Mesenchymal stem cell (in vitro differentiated cells and primary cell): ENCODE measurements at places on chromosomes 12 and 14.

DNA sequence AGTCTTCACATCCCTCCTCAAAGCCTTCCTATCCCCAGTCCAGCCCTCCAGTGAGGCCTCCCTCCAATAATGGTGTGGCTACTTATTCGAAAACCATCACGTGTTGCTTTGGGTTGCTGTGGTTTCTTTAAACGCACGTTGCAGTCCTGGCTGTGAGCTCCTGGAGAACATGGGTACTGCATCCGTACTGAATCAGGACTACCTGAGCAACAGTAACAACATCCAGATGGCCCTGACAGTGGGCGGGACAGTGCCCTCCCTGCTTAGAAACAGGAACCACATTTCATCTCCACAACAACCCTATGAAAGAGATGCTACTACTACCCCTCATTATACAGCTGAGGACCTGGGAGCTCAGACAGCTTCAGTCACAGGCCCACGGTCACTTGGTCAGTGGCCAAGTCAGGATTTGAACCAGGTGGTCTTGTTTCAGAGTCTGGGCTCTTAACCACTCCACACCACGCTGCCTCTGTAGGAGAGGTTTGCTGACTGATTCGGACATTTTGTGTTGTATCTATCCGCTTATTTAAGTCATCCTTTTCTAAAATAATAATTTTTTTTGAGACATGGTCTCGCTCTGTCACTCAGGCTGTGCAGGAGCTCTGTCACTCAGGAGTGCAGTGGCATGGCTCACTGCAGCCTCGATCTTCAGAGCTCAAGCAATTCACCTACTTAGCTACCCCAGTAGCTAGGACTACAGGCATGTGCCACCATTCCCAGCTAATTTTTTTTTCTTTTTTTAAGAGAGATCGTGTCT is 104.8 kb downstream of the DPF3 start:
- H3K36me3 ChIP-seq, result peaks cover 21% of the 10 kb centered on the region
- H3K4me3 ChIP-seq, result no peak overlapping the region
- no peak overlapping the region for H3K27ac ChIP-seq

DNA sequence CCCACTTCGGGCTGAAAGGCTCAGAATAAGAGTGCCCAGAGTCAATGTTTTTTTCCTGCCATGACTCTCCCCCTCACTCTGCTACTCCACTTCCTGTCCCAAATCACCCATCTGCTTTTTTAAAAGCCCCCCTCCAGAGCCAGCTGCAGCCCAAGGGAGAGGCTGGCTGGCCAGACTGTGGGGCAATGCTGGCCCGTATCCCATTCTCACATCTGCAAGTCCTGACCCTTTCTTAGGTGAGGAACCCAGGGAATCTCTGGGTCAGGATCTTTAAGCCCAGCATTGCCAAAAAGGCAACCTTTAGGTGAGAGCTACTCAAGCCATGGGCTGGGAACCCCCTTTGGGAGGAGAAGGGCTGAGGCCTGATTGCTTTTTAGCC is 1.7 kb upstream of the ITGA5 start:
- H3K4me1 ChIP-seq, result peaks cover 14% of the 10 kb centered on the region
- H3K36me3 ChIP-seq, result no peaks in the 10 kb centered on the region
- H3K27me3 ChIP-seq, result no peaks in the 10 kb centered on the region
- H3K4me3 ChIP-seq, result no peak overlapping the region

GRCh38 chr14:105477660-105478397 is 3.2 kb downstream of the CRIP2 start:
- H3K4me1 ChIP-seq, result peaks cover 83% of the 10 kb centered on the region
- H3K36me3 ChIP-seq, result no peaks in the 10 kb centered on the region
- H3K27ac ChIP-seq, result no peak overlapping the region
- H3K27me3 ChIP-seq, result peaks cover 24% of the 10 kb centered on the region
- H3K4me3 ChIP-seq, result no peak overlapping the region
- DNase-seq, result no peak

DNA sequence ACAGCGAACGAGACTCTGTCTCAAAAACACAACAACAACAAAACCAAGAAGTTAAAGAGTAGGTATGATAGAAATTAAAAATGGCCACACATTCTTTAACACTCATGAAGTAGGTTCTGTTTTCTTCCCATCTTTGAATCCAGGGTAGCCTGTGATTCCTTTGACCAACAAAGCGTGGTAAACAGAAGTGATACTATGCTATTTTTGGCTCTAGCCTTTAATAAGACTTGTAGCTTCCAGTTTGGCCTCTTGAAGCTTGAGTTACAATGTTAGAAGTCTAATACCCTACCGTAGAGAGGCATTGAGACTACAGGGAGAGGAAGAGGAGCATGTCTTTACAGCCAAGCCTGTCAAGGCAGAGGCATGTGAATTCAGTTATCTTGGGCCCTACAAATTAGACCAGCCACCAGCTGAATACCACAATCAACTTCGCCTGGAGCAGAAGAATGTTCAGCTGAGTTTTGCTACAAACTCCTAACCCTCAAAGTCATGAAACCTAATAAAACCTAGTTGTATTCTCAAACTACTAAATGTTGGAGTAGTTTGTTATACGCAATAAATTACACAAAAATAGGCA is 4.9 kb upstream of the NEMF start:
- no peaks in the 10 kb centered on the region for H3K27me3 ChIP-seq
- DNase-seq, result no peak
- H3K4me3 ChIP-seq, result no peak overlapping the region
- H3K4me1 ChIP-seq, result peaks cover 4% of the 10 kb centered on the region
- H3K27ac ChIP-seq, result peak overlapping the region; percentile 2
- no peaks in the 10 kb centered on the region for H3K36me3 ChIP-seq

GRCh38 chr14:72165229-72165698 is 233.0 kb downstream of the RGS6 start:
- no peak overlapping the region for H3K27ac ChIP-seq
- no peak for DNase-seq
- no peak overlapping the region for H3K4me3 ChIP-seq

DNA sequence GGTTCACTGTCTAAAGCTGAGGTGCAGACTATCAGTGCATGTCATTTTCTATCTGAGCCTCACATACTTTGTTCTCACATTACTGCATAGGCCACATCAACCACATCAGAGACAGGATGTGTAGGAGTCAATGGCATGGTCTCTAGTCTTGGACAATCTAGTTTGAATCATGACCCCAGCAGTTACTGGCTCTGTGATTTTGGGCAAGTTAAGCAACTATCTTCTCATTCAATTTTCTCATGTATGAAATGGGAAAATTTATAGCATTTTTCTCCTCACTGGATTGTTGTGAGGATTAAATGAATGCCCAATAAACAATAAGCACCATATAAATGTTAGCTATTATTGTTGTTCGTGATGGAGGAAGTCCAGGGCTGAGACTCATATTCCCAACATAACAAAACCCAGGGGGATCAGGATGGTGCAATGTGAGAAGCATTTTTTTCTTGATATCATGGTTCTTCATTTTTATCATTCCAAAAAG is 432.6 kb downstream of the LRIG3 start:
- no peaks in the 10 kb centered on the region for H3K4me1 ChIP-seq
- H3K4me3 ChIP-seq, result no peak overlapping the region
- no peaks in the 10 kb centered on the region for H3K36me3 ChIP-seq
- no peaks in the 10 kb centered on the region for H3K27me3 ChIP-seq

GRCh38 chr14:27845241-27845850 is 921.2 kb upstream of the FOXG1 start:
- no peak overlapping the region for H3K27ac ChIP-seq
- H3K4me1 ChIP-seq, result no peaks in the 10 kb centered on the region
- no peaks in the 10 kb centered on the region for H3K27me3 ChIP-seq
- no peak for DNase-seq
- no peak overlapping the region for H3K4me3 ChIP-seq
- H3K36me3 ChIP-seq, result no peaks in the 10 kb centered on the region

DNA sequence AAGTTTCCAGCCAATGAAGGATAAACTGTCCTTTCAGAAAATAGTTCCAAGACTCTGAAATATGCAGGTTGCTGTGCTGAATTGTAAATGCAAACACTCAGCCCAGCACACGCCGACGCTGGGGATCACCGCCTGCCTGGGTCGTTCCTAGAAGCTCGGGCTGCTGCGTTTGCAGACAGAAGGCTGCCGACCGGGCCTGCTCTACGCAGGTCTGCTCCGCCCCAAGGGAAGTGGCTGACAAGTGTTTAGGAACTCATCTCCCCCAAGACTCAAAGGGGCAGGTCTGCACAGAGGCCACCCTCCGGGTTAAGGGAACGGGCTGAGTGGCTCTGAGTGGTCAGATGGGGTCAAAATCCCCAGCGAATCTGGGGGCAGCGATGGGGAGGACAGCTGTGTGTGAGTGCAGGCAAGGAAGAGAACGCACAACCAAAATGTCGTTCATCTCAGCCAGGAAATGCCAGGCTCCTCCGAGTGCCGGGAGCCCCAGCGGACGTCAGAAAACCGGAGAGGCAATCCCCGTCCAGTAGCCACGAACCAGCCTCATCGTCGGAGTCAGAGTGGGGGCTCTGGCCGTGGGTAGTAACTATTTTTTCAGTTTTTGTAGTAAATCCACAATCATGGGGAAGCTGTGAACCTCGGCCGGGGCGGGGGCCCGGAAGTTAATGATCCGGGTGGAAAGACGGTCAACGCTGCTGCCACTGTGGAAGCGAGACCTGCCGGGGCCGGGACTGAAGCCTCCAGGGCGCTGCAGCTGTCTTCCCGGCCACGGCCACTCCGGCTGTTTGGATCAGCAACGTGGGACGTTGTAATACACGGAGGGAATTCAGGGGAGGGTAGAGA is 6.0 kb downstream of the GALNT9 start:
- peaks cover 1% of the 10 kb centered on the region for H3K4me1 ChIP-seq
- DNase-seq, result no peak
- no peaks in the 10 kb centered on the region for H3K36me3 ChIP-seq

DNA sequence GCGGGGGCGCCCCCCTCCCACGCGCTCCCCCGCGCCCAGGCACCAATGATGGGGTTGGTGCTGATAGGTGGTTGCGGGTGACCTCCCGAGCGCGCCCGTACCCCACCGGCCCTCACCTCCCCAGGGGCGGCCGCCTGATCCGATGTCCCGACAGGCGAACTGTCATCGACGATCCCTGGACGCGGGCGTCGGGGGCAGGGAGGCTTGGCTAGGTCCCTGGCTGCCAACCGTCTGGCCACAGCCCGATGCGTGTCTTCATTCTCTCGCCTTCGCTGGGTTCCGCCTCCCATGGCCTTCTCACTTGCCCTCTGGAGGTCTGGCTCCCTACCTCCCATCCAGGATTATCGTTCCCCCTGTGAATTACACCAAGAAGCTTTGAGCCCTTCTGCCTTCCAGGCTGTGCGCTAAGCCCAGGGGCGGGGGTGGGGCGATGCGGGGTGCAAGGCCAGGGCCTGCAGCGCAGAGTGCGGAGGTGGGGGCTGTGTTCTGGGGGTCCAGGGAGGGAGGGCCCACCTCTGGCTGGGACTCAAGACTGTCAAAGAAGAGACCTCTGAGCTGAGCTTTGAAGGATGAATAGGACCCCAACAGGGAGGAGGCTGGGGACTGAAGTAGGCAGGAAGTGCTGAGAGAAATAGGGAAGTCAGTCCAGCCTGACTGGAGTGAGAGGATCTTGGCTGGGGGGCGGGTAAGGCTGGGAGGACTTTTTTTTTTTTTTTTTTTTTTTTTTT is 7.7 kb upstream of the RACGAP1 start:
- H3K36me3 ChIP-seq, result no peaks in the 10 kb centered on the region
- no peak overlapping the region for H3K27ac ChIP-seq
- H3K4me3 ChIP-seq, result peak overlapping the region; percentile 62
- no peak for DNase-seq
- H3K4me1 ChIP-seq, result peaks cover 6% of the 10 kb centered on the region

GRCh38 chr14:81613341-81614045 is 79.8 kb upstream of the SEL1L start:
- no peak overlapping the region for H3K27ac ChIP-seq
- no peak overlapping the region for H3K4me3 ChIP-seq
- no peaks in the 10 kb centered on the region for H3K4me1 ChIP-seq
- no peak for DNase-seq

DNA sequence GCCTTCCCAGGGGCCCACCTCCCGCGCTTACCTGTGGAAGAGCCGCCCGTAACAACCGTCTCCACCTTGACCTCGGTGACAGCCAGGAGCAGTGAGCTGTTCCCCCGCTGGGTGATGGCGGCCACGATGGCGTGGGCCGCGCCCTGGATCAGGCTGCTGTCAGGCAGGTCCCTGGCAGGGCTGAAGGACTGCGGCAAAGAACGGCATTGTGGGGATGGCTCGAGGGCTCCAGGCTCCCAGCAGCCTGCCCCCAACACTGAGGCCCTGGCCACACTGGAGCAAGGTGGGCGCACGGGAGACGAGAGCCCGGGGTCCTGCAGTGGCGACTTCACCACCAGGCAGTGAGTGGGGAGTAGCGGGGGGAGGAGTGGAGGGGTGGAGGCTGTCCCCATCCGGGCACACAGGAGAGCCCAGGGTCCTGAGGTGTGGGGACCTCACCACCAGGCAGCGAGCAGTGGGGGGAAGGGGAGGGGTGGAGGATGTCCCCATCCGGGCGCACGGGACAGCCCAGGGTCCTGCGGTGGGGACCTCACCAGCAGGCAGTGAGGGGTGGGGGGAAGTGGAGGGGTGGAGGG is 25.0 kb downstream of the JAG2 start:
- H3K27me3 ChIP-seq, result no peaks in the 10 kb centered on the region
- H3K27ac ChIP-seq, result no peak overlapping the region
- no peaks in the 10 kb centered on the region for H3K36me3 ChIP-seq
- peaks cover 6% of the 10 kb centered on the region for H3K4me1 ChIP-seq

GRCh38 chr14:65927931-65928356 is 515.4 kb downstream of the FUT8 start:
- H3K27ac ChIP-seq, result no peak overlapping the region
- no peaks in the 10 kb centered on the region for H3K27me3 ChIP-seq
- H3K36me3 ChIP-seq, result no peaks in the 10 kb centered on the region
- no peak overlapping the region for H3K4me3 ChIP-seq

DNA sequence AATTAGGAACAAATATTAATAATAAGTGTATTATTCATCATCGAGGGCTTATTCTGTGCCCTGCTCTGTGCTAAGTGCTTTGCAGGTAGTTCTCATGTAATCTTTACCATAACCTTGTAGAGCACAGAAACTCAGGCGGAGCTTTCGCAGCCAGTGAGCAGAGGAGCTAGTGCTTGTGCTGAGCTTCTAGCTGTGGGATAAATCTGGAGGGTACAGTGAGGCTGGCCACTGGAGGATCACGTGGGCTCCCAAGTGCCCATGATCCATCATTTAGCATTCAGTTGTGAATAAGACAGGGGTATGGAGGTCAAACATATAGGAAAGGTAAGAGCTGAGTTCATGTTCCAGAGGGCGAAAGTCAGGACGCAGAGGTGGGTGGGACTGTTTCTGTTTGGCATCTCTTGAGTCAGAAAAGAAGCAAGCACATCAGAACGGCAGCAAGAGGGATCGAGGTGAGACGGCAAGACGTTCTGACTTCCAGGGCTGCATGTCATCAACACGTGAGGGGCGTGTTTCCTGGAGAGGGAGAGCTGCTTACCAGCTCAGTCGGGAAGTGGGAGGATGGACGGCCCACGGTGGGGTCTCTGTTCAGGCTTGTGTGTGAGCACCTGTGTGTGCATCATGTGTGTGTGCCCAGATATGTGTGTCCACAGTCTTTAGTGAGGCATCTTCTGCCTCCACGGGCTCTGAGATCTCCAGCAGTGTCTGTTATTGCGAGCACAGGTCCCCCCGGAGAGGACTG is 16.8 kb upstream of the KRT80 start:
- no peaks in the 10 kb centered on the region for H3K36me3 ChIP-seq
- no peak overlapping the region for H3K4me3 ChIP-seq
- DNase-seq, result no peak

GRCh38 chr12:26740991-26741390 is 92.0 kb downstream of the ITPR2 start:
- no peaks in the 10 kb centered on the region for H3K36me3 ChIP-seq
- H3K4me3 ChIP-seq, result no peak overlapping the region
- H3K4me1 ChIP-seq, result peaks cover 6% of the 10 kb centered on the region
- no peaks in the 10 kb centered on the region for H3K27me3 ChIP-seq

- H3K4me1 ChIP-seq, result peaks cover 18% of the 10 kb centered on the region
- H3K36me3 ChIP-seq, result peaks cover 27% of the 10 kb centered on the region
- DNase-seq, result peak; percentile 99
- H3K4me3 ChIP-seq, result peak overlapping the region; percentile 53
- peak overlapping the region; percentile 97 for H3K27ac ChIP-seq
Observed at GRCh38 chr14:68794130-68794850, 1.4 kb upstream of the ZFP36L1 start.
